Head of caudate nucleus (tissue), 42 donors: ENCODE measurements at places on chromosomes 2 and 18.

DNA sequence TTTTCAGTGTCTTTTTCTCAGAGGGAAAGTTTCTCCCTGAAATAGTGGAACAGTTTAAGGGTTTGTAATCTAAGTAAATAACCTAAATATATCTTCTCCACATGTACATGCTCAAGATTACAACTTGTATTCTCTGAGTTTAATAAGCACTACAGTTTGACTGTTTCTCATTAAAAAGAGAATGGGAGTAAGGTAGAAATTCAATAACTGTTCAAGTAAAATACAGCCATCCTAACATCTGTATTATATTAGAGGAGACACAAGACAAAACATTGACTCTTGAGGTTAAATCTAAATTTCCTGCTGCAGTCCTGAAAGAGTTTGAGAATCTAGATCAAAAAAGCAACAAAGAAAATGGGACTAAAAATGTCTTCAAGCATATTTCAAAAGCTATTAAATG, 73.0 kb upstream of the ZNF397 start:
- DNase-seq = no peak

- DNase-seq = no peak
Measured at GRCh38 chr18:10814336-10814735, 288.5 kb downstream of the NAPG start.

- DNase-seq = no peak
Measured at GRCh38 chr18:9746958-9747357, 38.9 kb downstream of the RAB31 start.

- peak; percentile 80 for DNase-seq
Measured at GRCh38 chr2:70124983-70125480, 37.8 kb downstream of the PCBP1 start.

DNA sequence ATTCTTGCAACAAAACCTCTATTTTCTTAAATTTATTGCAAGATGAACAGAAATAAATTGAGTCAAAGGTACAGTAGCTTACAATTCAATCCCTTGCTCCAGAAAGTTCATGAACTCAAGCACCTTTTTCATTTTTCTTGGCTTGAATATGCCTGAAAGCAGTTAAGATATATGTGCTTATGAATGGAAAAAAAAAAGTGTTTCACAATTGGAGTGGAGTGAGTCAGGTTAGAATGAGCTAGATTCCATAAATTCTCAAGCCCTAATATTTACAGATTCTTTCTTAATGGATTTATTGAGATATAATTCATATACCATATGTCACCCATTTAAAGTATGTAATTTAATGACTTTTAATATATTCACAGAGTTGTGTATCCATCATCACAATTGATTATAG, 39.6 kb upstream of the NEMP2 start:
- no peak for DNase-seq
